ENCODE measurements at places on chromosomes 11 and 22.

- no peak for DNase-seq
These were observed 6.1 kb downstream of the UQCR10 start for GRCh38 chr22:29773233-29773632.

DNA sequence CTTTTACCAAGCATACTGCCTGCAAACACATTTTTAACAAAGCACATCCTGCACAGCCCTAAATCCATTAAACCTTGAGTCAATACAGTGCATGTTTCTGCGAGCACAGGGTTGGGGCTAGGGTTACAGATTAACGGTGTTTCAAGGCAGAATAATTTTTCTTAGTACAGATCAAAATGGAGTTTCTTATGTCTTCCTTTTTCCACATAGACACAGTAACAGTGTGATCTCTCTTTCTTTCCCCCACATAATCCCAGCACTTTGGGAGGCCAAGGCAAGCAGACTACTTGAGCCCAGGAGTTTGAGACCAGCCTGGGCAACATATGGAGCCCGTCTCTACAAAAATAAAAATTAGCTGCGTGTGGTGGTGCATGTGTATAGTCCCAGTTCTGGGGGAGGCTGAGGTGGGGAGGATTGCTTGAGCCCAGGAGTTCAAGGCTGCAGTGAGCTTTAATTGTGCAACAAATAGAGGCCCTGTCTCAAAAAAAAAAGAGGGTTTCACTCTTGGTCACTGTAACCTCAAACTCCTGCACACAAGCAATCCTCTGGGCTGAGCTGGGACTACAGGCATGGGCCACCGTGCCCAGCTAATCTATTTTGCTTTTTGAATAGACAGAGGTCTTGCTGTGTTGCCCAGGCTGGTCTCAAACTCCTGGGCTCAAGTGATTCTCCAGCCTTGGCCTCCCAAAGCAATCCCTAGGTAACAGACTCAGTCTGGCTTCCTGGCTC lies 19.7 kb upstream of the SLC3A2 start:
- DNase-seq: no peak

- DNase-seq: no peak
These were observed 29.8 kb upstream of the CCDC188 start for GRCh38 chr22:20180640-20181039.

DNA sequence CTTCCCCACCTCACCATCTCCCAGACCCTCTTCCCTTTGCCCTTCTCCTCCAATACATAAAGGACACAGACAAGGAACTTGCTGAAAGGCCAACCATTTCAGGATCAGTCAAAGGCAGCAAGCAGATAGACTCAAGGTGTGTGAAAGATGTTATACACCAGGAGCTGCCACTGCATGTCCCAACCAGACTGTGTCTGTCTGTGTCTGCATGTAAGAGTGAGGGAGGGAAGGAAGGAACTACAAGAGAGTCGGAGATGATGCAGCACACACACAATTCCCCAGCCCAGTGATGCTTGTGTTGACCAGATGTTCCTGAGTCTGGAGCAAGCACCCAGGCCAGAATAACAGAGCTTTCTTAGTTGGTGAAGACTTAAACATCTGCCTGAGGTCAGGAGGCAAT lies 58.2 kb downstream of the TIMP3 start:
- DNase-seq: no peak

GRCh38 chr11:4560467-4560866 lies 15.5 kb downstream of the OR52M1 start:
- no peak for DNase-seq

GRCh38 chr22:36365020-36365411 lies 22.8 kb downstream of the MYH9 start:
- no peak for DNase-seq

DNA sequence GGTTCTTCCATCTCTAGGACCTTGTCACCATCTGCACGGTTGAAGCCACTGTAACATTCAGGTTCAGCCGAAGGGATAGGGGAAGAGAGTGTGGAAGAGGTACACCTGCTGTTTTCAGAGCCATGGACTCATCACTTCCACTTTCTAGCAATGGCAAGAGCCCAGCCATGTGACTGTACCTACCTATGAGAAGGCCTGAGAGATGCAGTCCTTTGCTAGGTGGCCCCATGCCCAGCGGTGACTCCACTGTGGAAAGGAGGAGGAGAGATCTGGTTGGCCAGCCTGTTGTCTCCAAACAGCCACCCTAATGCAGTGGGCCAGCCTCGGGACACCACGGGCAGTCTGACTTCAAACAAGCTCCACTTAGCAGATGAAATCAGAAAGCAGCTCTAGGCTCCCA lies 16.0 kb downstream of the RASD2 start:
- DNase-seq: no peak

GRCh38 chr11:72864702-72865655 lies 50.8 kb downstream of the ATG16L2 start:
- no peak for DNase-seq

DNA sequence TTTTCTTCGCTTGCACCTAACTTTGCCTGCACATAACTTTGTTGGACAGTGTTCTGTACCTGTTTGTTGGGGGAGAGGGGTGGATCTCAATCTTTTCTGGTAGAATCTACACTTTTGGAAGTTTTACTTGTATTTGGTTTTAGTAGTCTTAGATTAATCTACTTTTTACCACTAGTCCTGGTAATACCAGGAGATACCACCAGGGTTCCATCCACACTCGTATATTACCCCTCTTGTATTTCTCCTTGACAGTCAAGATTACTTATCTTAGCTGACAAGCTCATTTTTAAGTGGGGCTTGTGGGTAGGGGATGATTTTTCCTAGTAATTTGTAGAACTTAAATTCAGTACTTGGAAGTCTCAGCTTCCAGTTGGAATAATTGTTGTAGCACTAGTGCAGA lies 37.3 kb upstream of the TECTA start:
- peak; percentile 30 for DNase-seq

DNA sequence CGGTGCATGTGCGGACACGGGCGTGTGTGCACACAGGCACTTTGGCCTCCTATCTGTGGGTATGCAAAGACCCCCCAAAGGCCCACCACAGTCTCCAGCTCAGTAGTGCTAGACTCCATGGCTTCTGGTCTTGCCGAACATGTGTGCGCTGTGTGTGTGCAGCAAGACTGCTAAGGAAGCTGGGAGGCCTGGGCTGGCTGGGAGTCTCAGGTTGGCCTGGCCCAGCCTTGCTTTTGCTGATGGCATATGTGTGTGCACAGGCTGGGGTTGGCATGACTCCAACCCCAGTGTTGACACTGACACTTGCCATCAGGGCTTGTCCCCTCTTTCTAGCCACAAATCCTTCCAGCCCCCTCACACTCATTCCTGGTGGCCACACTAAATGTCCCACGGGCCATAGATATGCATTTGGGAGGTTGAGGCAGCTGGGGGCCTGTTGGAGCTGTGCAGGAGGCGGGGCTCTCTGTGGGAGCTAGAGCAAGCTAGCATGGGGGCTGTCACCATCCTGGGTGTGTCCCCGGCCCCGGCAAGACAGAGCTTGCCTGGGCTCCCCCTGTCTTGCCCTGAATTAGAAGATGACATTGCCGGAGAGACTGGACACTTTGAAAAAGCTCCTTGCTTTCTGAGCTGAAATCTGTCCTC lies 60.9 kb upstream of the NECTIN1 start:
- DNase-seq: no peak
